NCI-H510A (cell line): ENCODE measurements at places on chromosomes 16 and 17.

GRCh38 chr16:80692270-80692669 is 112.1 kb downstream of the CDYL2 start:
- no peak for DNase-seq

DNA sequence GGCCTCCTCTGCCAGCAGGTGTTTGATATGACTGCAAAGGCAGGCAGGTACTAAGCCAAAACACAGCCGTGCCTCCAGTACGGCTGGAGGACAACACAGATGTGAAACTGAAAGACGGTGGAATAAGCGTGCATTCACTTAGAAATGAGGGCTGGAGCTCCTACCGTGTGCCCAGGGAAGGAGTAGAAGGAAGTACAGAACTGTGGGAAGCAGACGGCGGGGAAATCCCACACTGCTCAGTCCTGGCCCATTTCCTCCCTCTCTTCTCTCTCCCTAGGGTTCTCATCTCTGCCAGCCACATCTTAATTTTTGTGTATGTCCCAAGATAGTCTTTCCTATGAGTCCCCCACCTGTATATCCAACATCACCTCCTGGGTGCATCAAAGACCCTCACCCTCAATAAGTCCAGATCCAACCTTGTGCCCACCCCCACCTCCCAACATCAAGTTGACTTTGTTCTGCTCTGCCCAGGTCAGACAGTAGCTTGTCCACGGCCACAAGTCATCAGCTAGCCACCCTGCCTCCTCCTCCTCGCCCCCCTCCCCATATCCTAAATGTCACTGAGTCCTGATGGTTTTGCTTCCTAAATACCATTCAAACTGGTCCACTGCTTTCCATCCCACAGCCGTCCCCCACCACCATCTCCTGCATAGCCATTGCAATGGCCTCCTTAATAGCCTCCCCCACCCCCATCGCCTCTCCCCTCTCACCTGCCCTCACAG is 77.1 kb upstream of the RPL38 start:
- DNase-seq, result no peak

GRCh38 chr16:58464047-58464915 is 35.7 kb upstream of the NDRG4 start:
- peak; percentile 1 for DNase-seq

DNA sequence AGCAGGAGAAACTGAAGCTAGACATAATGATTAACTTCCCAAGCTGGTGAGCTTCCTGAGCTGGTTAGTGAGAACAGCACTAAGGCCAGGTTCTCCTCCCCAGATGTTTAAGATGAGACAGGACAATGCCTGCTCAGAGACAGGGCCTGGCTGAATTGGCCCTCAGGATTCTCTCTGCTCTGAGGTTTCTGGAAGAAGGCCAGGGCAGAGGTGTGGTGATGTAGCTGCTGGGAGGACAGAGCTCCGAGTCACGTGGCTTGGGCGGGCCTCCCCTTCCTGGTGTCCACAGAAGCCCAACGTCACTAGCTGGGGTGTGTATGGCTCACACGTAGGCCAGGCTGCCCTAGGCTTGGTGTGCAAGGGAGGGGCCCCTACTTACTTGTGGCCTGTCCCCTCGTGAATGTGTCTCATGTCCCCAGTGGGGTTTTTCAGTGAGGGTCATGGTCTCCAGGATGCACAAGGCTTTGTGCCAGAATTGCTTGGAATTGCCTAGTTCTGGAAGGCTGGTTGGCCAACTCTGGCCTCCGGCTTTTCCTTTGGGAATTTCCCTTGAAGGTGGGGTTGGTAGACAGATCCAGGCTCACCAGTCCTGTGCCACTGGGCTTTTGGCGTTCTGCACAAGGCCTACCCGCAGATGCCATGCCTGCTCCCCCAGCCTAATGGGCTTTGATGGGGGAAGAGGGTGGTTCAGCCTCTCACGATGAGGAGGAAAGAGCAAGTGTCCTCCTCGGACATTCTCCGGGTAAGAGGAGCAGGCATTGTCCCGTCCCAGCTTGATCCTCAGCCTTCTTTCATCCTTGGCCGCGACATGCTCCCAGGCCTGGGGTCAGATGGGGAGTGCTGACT is 3.4 kb downstream of the NOD2 start:
- no peak for DNase-seq

- no peak for DNase-seq
Measured at GRCh38 chr17:44970136-44970741, 2.1 kb upstream of the C1QL1 start.

DNA sequence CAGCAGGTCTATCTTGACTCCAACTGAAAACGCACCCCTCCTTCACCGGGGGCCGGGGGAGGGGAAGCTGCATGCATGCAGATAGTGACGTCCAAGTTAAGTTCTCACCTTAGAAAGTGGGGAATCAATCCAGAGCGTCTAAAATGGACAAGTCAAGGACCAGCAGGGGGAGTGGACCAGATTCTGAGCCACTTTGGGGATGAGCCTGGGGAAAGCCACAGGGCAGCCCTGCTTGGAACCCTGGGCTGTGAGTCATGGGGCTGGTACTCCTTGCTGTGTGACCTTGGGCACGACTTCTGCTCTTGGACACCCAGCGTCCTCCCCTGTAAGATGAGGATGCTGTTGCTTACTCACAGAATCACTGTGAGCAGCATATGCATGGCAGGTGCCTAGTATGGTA is 9.1 kb downstream of the TNFRSF13B start:
- DNase-seq, result no peak

- DNase-seq, result no peak
Measured at GRCh38 chr16:79451196-79451816, 149.2 kb downstream of the MAF start.

GRCh38 chr17:52841971-52842370 is 683.5 kb upstream of the CA10 start:
- DNase-seq, result no peak

DNA sequence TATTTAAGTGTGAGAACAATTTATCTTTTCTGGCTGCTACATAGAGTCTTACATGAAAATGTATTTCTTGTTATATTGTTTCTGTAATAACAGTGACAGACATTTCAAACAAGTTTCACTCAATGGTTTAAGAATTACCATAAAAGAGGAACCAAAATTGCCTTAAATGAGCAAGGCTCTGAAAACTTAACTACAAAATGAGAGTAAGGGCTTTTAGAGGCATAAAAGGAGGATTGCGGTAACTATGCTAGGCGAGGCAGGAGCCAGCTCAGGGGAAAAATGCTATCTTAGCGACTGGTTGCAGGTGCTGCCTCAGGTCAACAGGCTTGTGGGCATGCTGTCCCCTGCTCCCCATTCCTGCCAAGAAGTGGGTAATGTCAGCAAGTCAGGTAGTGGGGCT is 81.7 kb upstream of the MSI2 start:
- no peak for DNase-seq

- no peak for DNase-seq
Measured at GRCh38 chr17:79933863-79934652, 94.8 kb upstream of the CBX4 start.

DNA sequence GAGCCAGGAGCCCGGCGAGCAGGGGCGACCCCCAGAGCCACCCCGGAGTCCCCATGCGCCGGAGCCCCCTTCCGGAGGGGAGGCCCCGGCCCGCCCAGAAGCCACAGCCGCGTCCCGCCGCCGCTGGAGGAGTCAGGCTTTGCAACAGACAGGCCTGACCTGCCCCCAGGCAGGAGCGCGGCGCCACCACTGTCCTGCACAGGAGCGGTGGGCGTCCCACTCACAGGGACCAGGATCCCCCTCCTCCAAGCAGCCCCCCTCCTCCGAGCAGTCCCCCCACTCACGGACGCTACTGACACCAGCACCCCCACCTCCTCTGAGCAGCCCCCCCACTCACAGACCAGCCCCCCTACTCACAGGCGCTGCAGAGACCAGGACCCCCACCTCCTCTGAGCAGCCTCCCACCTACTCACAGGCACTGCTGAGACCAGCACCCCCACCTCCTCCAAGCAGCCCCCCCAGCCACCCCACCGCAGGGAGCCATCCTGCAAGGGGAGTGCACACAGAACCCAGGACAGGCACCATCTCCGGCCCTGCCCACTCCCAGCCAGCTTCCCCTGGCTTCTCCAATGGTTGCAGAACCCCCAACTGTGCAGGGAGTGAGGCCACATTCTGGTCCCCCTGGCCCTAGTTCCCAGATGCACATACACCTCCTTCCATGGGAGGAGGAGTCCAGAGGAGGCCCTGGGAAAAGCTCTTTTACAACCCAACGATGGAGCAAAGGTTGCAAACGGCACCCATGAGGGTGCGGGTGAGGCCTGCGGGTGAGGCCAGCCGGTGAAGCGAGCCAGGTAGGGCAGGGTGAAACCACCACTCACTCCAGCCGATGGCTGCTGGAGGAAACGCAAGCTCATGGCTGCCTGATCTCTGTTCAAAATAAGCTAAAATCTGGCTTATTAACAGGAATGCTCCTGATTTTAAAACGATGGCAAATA is 69.9 kb downstream of the ABR start:
- no peak for DNase-seq

DNA sequence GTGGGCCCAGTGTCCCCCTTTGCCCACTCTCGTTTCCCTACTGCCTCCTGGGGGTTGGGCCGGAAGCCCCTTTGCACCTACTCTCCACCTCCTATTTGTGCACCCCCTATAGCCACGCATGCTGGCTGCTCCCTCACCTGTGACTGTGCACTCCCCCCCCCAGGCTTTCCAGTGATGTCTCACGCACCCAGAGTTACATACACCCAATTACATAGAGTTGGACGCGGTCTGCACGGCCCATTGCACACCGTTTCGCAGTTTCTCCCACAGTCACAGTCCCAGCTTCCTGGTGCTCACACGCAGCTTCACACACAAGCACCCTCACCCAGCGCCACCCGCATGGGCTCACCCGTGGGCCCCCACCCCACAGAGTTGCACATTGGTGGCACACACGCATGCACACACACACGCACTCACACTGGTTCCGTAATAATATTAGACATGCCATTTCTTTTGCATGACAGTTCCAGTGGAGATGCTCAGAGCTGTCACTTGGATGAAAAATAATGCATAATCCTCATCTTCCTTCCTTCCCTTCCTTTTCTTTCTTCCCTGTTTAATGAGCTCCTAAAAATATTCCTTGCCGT is 21.5 kb upstream of the C1QL1 start:
- DNase-seq, result no peak

DNA sequence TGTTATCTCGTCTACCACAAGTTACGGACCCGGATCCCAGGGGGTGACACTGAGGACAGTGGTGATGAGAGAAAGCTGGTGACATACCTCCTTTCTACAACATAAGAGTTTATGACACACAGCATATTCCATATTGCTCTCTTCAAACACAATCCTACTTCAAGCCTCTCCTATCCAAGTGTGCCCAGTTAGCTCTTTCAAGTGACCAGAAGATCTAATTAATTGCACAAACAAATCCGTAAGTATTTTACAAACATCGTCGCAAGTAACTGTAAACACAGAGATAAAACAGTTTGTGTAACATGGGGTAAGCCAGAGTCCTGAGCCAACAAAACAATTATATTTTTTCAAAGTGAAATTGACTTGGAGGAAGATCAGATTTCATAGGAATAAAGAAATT is 235.0 kb downstream of the CHD9NB start:
- DNase-seq, result no peak

DNA sequence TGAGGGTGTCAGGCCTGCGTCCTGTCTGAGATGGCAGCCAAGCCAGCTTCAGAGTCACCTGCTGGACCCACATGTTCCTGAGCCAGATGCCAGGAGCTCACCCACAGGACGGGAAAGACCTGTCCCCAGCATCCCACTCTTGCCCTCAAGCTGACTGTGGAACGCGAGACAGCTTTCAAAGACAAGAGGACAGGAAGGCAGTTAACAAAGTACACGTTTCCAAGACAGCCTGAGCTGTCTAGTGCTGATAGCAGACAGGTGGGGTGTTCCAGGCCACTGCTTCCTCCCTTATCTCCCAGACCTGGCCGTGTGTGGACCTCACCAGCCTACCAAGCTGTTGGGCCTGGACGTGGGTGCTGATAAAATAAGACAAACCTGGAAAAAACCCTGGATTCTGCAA is 13.2 kb downstream of the CMTM3 start:
- DNase-seq, result no peak

- DNase-seq, result no peak
Measured at GRCh38 chr17:80664217-80664790, 119.7 kb downstream of the RPTOR start.

GRCh38 chr16:5477251-5477650 is 379.7 kb upstream of the EEF2KMT start:
- DNase-seq, result no peak

DNA sequence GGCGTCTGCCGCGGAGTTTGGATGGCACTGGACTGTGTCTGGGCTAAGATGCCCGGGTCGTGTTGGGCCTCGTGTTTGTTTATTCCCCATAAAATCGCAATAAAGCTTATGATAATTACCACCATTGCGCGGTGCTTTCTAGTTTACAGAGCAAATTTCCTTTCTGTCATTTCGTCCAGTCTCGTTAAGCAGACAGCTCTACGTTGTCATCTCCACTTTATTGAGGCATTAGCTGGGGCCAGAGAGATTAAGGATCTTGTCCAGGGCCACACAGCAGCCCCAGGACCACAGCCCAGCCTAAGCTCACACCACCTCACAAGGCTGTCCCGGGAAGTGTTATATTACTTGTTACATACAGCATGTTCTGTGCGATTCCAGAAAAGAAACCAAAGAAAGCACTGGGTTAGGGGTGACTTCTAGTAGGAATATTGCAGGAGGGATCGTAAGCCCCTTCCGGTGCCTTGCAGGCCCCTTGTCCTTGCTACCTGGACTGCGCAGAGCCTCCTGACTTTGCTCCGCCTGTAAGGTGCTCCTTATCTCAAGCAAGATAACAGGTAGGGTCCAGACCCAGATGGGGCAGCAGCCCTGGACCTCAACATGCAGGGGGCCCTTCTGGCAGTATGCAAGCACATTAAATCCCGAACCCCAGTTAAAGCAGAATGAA is 6.3 kb downstream of the NOS2 start:
- DNase-seq, result no peak

- DNase-seq, result peak; percentile 90
Measured at GRCh38 chr17:2396568-2397246, 4.2 kb downstream of the MNT start.
